ENCODE measurements at places on chromosomes 11 and 22.

DNA sequence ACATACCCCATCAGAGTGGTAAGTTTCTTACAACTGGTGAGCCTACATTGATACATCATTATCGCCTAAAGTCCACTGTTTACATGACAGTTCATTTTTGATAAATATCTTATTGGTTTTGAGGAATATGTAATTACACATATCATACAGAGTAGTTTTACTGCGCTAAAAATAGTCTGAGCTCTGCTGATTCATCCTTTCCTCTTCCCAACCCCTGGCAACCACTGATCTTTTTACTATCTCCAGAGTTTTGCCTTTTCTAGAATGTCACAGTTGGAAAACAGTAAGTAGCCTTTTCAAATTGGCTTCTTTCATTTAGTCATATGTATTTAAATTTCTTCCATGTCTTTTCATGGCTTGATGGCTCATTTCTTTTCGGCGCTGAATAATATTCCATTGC, 112.8 kb downstream of the LARGE1 start:
- no peak for DNase-seq

- DNase-seq: no peak
Observed at GRCh38 chr22:49210606-49211005, 617.1 kb downstream of the BRD1 start.

- DNase-seq: no peak
Observed at GRCh38 chr11:71148716-71149115, 103.7 kb downstream of the SHANK2 start.

DNA sequence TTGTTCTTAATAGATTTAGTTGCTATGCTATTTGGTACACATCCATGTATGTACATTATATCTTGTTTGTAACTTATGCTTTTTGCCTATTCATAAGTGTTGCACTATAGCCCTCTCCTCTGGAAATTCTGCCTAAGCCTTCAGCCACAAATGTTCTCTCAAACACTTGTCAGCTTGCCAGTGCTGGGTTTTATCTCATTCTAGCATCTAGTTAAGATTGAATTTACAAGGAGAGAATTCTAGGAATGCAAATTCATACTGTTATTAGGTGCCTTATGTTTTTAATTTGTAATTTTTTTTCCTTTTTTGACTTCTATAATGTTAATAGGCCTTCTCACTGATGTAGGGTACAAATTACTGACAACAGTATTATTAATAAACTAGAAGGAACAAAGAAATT, 14.6 kb upstream of the CTSC start:
- no peak for DNase-seq

DNA sequence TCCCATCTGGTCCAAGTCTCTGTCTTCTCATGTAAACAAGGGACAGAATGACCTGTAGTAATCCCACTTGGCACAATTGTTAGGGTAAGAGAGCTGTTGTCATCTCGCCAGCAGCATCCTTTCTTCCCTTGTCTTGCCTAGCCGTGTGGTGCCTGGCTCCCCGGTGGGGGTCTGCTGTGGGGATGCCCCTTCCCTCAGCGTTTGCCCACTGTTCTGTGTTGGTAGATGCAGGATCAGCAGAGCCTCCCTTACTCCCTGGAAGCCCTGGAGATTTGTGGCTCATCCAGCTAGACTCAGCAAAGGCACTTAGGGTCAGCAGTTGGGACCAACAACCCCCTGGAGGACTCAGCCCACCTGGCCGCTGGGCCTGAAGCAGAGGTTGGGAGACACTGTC, 13.0 kb downstream of the ACO2 start:
- no peak for DNase-seq

GRCh38 chr11:103077554-103077953, 14.4 kb downstream of the DCUN1D5 start:
- no peak for DNase-seq

DNA sequence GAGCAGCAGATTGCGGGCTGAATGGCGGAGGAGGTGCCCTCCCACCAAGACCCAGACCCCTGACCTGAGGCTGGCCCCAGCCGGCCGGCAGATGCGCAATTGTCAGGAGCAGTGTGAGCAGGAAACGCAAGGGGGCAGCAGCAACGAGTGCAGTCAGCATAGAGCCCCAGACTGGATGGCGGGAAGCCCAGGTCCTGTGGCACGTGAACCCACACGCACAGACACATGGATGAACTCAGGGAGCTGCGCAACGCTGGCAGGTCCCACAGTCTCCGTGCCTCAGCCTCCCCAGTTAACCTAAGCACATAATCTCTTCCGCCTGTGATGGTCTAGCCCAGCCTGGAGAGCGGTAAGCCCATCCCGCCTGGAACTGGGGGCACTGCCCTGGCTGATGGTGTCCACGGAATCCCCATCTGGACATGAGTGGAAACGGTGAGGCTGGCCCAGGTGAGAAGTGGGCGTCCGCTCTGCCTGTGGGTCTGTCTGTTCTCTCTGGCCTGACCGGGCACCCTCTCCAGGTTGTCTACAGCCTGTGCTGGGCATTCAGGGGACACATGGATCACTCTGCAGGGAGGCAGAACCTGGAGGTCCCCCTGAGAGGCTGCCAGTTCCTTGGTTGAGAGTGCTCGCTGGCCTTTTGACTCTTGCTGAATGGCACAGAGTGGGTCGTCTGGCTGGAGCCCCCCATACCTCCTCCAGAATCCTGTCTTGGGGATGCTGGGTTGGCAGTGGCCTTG, 626 bp upstream of the TBX10 start:
- DNase-seq: no peak

DNA sequence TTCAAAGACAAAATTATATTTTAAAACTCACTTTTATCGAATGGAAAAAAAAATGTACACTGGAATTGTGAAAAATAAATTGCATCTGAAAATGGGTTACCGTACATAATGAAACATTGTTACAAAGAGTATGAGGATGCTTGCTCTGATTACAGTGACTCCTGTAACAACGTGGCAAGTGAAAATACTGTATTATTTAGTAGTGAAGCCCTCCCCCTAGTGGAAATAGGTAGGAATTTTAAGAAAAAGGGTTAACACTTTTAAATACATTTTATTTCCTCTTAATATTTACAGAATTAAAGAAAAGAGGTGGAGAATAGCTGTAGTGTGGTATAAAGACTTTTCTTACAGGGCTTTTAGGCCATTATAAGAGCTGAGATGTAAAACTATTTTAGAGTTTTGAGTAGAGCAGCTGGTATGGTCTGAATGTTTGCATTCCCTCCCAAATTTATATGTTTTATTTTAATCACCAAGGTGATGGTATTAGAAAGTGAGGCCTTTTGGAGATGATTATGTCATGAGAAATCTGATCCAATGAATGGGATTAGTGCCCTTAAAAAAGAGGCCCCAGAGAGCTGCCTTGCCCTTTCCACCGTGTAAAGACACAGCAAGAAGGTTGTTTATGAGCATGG, 25.2 kb downstream of the FAM76B start:
- DNase-seq: no peak

DNA sequence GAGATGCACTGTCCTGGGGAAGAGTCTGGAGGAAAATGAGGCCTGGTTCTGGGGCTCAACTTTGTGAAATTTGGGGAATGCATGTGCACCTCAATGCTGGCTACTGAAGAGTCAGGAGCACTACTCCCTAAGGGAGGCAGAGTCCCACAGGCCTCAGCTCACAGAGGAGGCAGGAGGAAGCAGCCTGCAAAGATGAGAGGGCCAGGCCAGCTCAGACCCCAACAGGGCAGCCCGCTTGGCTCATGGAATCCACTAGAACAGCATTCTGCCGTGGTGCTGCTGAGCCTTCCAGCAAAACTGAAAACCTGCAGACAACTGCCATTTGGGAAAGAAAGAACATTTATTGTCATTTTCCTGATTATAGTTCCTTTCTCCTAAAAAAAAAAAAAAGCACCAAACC, 300.5 kb downstream of the CTTN start:
- DNase-seq: no peak

DNA sequence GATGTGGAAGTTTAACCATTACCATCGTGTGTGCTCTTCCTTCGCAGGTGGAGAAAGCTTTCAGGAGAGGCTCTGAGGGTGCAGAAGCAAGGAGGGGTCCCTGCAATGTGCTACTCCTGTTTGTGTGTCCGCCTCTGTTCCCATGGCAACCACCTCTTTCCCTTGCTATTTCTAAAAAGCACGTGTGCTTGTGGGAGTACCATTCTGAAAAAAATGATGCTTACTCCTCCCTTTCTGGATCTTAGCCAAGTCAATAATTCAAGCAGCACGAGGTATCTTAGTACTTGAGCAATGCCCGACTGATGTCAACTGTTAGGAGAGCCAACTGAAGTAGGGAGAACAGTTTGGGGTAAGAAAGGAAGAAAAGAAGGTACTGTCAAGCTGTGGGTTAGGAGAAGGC, 628.7 kb downstream of the NTM start:
- no peak for DNase-seq

DNA sequence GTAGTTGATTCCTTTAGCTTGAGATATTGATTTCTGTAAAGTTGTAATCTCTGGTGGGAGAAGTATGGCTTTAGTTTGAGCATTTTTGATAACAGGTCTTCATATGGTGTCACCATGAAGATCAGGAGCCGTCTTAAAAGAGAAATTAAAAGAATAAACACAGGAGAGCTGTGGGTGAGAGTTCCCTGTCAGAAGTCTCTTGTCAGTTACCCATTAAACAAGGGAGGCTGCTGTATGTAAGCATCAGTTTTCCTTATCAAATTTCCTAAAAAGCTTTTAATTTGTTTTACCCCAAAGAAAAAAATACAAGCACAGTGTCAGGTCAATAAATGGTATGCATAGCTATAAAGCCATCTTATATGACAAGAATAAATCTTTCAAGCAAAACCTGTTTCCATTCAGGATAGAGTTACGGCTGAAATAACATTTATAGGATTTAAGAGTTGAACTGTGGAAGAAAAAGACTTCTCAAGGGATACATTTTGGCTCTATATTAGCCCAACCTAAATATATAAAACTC, 767.5 kb downstream of the JRKL start:
- no peak for DNase-seq

DNA sequence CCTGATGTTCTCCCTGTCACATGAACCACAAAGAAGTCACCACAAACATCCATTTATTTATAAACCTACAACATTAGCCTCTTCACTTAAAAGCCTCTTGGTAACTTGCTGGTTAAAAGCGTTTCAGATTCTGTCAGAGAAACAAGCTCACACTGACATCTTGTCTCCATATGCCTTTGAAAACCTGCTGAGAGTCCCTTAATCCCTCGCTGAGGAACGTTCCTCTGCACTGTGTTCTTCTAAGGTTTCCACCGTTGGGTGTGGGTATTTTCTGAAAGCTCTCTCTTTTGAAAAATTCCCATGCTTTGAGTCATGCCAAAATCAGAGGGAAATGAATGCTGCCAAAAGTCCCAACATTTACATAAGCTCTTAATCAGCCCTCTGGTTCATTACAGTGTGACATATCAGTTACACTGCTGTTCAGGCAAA, 149.8 kb downstream of the CCDC34 start:
- DNase-seq: no peak

DNA sequence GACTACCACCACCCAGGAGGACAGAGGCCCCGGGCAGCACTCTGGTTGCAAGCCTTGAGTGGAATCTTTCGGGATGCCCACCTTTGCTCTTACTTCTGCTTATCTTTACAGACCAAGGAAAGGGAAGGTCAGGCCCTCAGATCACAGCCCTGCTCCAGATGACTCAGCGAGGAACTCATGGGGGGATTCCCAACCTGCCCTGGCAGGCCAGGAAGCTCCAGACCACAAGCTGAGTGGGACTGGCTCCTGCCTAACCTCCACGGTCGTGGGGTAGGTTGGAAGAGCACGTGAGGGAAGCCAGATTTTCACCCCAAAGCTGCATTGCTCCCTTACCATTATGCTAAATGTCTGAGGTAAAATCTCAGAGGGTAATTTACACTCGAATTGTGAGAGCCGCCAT, 11.8 kb downstream of the TBC1D10A start:
- no peak for DNase-seq

DNA sequence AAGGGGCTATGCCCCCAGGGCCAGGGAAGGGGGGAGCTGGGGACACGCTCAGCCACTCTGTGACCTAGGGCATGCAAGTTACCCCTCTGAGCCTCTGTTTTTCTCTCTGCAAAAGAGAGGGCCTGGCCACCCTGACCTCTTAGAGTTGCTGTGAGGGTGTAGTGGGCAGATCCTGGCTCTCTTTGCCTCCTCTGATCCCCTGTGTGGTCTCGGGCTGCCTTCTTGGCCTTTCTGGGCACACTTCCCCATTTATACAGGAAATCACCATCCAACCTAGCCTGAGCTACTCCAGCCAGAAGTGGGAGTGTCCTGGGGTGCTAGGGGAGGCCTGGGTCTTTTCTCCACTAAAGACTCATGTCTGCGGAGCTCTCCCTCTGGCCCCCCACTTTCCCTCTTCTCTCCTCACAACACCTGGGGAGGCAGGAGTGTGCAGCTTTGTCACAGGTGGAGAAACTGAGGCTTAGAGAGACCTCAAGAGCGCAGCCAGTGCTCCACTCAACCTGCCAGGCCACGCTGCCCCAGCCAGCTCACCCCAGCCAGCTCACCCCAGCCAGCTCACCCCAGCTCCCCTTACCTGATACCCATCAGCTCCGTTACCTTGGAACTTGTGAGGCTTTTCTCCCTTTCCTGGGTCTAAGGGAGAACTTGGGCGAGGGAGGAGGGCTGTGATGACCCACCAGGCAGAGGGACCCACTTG, 1.4 kb downstream of the AIFM3 start:
- DNase-seq: no peak

DNA sequence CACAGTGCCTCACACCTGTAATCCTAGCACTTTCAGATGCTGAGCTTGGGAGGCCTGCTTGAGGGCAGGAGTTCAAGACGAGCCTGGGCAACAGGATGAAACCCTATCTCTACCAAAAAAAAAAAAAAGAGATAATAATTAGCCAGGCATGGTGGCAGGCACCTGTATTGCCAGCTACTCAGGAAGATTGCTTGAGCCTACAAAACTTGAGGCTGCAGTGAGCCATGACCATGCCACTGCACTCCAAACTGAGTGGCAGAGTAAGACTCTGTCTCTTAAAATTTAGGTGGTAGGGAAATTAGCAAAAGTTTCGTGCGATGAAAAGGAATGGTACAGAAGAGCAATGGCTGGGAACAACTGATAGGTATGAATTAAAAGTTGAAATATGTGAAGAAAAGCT, 18.0 kb downstream of the ST13 start:
- DNase-seq: no peak

DNA sequence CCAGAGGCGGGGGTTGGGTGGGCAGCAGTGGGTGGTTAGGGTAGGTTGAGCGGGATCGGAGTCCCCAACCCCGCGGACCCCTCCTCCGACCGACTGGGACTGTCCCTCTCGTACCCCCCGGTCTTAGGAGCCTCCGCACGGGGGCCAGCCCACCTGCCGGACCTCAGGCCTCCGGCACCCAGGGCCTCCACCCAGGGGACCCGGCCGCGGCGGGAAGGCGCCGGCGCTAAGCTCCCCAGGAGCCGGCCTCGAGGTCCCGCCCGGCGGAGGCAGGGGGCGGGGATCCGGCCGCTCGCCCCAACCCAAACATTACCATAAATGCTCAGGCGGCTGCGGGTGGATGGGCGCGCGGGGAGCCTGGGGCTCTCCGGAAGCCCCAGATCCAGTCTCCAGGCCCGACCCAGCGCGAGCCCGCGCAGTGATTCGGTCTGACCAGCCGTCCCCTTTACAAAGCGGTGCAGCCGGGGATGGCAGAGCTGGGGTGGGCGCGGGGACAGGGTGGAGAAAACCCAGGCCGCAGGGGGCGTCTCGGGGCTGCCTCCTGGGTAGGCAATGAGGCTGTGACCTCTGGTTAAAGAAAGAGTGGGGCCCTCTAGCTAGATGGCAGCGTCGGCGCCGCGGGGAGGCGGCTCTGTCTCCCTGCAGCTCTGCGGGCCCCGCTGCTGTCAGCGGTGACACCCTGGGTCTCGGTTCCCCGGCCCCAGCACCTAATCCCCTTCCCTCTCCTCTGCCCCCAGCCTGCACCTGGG, 4.0 kb upstream of the MCAM start:
- no peak for DNase-seq

GRCh38 chr11:96474263-96474662, 84.5 kb downstream of the JRKL start:
- DNase-seq: no peak

Measured in cortex of kidney (tissue), 1 donor.